Stimulated activated CD4-positive, alpha-beta T cell treated with anti-CD3 and anti-CD28 coated beads, Interleukin-1b, Interleukin-23, amount 100 ng/mL, for 48 hours (primary cell): ENCODE measurements at places on chromosomes 1 and 21.

DNA sequence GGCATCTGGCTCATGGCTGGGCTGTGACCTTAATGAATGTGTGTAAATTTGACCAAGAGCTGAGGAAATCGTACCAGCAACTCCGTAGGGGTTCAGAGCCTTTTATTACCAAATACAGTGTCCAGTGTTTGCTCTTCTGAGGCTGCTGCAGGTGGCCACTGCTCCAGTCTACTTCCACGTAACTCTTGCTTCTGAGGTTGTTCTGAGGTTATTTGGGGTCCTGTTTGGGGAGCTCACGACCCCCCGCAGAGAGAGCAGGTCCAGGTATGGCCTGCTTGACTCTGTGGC, 33.6 kb downstream of the MAN1C1 start:
- no peak for DNase-seq

- DNase-seq, result no peak
Observed at GRCh38 chr1:157487096-157487495, 65.2 kb downstream of the FCRL5 start.

GRCh38 chr1:169461390-169462000, 24.2 kb downstream of the SLC19A2 start:
- no peak for DNase-seq

- DNase-seq, result peak; percentile 97
Observed at GRCh38 chr1:154973344-154974101, 958 bp upstream of the CKS1B start.

DNA sequence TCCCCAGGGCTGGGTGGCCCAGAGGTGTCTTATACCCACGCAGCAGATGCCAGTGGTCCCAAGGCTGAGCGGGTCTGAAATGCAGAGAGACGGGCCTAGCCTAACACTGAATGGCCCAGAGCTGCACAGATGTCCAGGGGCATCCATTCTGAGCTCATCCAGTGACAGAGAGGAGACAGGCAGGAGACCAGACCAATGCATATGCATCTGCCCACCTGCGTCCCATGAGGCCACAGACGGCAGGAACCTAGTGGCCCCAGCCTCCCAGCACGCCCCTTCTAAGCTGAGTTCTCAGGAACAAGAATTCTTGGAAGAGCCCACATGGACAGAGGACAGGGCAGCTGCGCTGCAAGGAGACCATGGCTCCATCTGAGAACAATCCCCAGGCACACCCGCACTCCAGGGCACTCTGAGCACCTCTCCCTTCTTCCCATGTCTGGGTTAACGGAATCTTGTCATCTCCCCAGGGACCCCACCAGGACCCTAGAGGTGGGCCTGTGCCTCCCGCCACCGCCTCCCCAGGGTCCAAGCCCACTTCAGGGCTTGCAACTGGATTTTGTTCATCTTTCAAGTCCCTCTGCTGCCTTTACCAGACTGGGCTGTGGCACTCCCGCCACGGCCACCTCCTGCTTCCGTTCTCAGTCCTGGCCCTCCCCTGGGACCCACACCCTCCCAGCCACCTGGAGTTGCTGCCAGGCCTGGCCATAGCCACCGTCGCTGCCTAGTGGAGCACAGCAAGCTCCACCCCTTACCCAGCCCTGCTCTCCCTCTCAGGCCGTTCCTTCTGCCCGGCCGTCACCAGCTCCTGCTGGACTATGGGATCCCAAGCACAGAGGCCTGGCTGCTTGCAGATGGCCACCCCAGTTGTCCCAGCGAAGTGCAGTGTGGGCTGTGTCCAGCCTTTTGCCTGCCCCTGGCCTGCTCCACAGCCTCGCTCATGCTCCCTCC, 3.3 kb downstream of the WNT3A start:
- DNase-seq, result no peak

DNA sequence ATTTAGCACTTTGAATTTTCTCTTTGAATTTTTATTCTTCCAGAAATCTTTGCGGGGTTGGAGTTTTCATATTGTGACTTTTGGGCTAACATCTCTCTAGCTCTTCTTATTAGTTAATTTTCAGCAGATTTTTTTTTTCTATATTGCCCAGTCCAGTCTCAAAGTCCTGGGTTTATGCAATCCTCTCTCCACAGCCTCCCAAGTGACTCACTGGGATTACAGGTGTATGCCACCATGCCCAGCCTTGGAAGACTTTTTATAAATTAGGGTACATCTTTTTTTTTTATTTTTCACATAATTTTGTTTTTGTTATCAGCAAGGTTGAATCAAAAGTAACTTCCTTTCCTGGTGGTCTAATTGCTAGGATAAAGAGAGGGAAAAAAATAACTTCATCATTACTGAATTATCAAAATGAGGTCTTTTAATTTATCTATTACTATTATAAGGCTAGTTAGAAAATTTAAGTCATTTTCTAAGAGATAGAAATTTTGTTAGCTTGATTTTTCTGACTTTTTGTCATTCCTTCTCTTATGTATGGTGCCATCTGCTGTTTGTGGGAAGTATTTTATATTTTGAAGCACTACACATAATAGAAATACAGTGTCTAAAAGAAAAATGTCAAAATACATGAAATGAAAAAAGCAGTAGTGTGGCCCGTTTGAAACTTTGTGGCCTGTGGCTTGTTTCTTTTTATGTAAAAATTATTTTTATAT, 273.4 kb upstream of the CACYBP start:
- no peak for DNase-seq

- no peak for DNase-seq
Observed at GRCh38 chr1:244302876-244303609, 148.7 kb downstream of the ADSS2 start.

- no peak for DNase-seq
Observed at GRCh38 chr1:198287916-198288315, 131.1 kb downstream of the NEK7 start.

DNA sequence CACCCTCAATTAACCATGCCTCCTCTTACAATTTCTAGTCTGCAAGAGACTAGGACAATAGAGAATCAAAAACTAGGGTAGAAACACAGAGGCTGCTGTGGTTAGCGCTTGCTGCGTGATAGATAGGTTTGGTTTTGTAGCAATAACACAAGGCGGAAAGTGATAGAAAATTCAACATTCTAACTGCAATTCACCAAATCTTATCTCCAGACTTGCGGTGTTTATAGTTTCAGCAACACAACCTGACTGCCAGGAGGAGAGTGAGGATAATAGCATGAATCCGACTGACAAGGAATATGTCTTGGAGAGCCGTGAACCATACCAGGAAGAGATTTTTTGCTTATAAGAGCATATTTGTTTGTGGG, 30.7 kb upstream of the IFNAR2 start:
- DNase-seq, result no peak

- no peak for DNase-seq
Observed at GRCh38 chr1:63980740-63981407, 207.1 kb downstream of the ROR1 start.

- DNase-seq, result no peak
Observed at GRCh38 chr1:30839827-30840359, 68.7 kb downstream of the SDC3 start.

GRCh38 chr1:201933840-201934430, 12.4 kb downstream of the LMOD1 start:
- no peak for DNase-seq

DNA sequence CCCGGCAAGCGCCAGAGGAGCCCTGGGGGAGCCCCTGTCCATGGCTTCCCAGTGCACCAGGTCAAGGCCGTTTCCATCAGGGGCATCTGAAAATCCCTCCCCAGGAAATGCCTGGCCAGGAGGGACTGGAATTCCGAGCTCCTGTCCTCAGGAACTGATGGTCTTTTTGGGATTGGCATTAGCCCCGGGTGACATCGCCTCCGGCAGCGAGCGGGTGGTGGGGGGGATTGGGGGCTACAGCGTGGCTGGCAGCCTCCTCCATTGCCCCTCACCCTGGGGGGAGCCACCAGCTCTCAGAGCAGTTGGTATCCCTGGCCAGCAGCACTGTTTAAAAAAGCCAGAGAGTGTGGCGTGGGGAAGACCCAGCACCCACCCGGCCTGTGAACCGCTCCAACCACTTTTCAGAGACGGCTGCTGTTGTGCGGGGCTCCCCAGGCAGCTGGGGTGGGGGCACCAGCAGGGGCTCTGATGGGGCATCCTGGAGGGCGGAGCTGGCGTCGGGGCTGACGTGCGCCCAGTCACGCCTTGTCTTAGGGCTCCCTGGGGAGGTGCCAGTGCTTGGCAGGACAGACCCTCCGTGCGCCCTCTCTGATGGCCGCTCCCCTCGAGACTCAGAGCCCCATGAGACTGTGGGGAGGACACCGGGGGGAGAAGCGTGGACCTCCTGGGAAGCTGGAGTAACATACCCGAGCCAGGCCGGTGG, 62.9 kb upstream of the TTC34 start:
- no peak for DNase-seq

- DNase-seq, result no peak
Observed at GRCh38 chr1:73056826-73057225, 774.5 kb upstream of the NEGR1 start.

- DNase-seq, result no peak
Observed at GRCh38 chr1:201898992-201899391, 10.3 kb downstream of the SHISA4 start.
